ENCODE measurements at places on chromosomes 13 and 19.

- DNase-seq = no peak
Measured at GRCh38 chr19:20167651-20168122, 673 bp downstream of the ZNF486 start.

GRCh38 chr13:21898459-21898858 is 227.6 kb downstream of the FGF9 start:
- DNase-seq = no peak

GRCh38 chr13:112619730-112620631 is 32.0 kb upstream of the TUBGCP3 start:
- DNase-seq = no peak

GRCh38 chr19:55152017-55152416 is 3.0 kb upstream of the TNNT1 start:
- DNase-seq = no peak

GRCh38 chr13:102968572-102969228 is 97.5 kb downstream of the SLC10A2 start:
- DNase-seq = no peak

DNA sequence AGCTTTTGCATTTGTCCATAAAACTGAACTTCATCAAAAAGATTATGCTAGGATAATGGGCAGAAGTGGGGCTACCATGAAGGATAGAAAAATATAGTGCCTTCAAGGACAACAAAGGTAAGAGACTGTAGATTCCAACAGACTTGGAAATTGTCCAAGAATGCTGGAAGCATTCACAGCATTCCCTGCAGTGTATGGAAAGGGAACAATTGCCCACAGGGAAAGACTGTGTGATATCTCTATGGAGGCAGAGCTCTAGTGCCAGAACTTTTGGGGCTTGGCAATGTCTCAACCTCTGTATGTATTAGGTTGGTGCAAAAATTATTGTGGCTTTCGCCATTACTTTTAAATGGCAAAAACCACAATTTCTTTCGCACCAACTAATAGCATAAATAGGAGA is 1598.8 kb upstream of the MIR17HG start:
- DNase-seq = no peak
